ENCODE measurements at places on chromosomes 2 and 18.

GRCh38 chr18:59705145-59705544 lies 7.9 kb upstream of the CCBE1 start:
- peak; percentile 89 for DNase-seq

GRCh38 chr2:1848599-1848995 lies 104.3 kb upstream of the PXDN start:
- DNase-seq = no peak

- peak; percentile 53 for DNase-seq
These were observed 4.7 kb downstream of the CAPG start for GRCh38 chr2:85405201-85406059.

GRCh38 chr2:193818801-193819499 lies 1624.2 kb upstream of the TMEFF2 start:
- DNase-seq = no peak

DNA sequence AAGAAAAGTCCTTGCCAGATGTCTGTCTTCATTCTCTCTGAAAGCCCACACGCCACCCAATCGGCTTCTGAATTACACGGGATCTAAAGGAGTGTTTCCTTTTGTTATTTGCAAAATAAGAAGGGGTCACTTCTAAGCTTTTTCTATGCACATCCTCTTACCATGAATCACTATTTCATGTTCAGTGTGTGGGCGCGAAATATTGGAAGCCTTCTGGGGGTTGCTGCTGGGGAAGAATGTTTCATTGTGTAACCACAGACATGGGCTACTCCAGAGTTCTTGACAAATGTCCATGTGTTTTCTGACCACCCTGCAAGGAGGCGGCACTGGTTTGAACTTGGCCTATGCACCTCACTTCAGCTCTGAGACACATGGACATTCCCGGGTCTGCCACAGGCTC lies 133.6 kb upstream of the APCDD1 start:
- DNase-seq = peak; percentile 24

DNA sequence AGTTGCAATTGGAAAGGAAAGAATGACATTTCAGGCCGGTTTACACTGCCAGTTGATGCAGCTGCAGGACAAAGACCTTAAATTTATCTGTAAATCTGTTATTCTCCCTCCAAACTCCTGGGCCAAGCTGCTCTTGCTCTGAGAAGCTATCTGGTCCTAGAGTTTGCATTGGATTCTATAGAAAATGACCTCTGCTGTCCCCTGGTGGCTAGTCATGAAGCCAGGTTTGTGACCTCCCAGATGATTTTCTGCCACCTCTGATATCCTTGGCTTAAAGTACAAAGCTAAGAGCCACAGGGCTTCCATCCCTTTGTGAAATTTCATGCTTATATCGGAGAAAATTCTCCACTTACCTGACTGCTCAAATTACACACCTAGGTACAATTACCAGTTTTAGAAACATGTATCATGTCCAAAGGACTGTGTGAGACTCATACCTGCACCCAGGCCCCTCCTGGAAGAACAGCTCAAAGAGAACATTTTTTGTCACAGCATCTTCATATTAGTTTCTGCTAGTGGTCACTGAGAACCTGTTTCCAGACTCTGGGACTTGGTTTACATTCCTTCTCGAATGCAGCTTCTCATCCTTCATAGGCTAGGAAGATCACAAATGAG lies 28.9 kb upstream of the IER3IP1 start:
- DNase-seq = peak; percentile 33

DNA sequence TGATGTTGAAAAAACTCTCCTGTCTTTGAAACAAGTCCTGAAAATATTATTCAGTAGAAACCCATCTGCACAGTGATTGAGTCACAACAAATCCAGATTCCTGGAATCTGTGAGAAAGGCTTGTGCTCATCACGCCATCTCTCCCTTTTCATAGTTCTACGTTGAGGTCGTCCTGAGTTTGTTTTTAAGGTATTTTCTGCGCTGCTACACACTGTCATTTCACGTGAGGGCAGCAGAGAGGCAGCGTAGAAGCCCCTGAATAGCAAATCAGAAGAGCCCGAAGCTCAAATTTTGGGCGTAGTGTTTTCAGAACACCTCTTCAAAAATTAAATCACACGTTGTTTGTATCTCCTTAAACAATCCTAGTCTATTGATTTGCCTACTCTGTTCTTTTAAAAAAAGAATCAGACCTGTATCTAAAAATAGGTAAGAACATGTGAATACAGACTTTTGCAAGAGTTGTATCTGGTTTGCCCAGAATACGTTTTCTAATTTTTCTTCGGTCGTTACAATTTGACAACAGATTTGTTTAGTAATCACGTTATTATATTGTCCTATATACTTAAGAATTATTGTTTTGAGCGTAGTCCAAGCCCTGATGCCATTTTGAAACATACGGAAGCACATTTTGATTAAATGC lies 61.6 kb upstream of the SLC38A11 start:
- DNase-seq = peak; percentile 61

DNA sequence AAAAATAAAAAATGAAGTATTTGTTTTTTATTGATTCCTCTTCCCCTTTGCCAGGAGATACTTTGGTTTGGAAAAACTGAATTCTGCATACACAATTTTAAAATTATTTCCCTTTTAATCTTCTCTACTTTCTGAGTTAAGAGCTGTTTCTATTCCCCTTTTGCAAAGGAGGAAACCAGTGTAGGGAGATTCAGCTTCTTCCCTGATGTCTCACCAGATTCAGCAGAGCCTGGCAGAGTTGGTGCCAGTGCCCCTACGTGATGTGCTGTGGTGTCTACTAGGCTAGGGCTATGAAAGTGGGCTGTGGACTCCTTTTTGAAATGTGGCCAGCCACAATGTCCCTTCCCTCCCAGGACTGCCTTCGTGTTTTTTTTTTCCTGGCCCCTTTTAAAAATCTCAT lies 2.4 kb downstream of the RPE start:
- DNase-seq = no peak

DNA sequence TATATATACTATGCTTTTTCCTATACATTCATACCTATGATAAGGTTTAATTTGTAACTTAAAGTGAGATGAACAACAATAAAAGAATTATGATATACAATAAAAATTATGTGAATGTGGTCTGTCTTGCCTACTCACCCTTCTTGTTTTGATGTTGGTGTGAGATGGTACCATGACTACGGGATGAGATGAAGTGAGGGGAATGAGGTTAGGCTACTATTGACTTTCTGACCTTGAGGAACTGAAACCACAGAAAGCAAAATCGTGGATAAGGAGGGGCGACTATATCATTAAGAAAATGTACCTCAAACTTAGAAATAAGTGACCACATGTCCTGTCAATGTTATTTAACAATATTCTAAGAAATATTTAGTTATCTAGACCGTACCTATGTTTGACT lies 103.9 kb upstream of the PPP1CB start:
- DNase-seq = peak; percentile 31

GRCh38 chr2:134460583-134460998 lies 206.7 kb downstream of the MGAT5 start:
- DNase-seq = peak; percentile 51

DNA sequence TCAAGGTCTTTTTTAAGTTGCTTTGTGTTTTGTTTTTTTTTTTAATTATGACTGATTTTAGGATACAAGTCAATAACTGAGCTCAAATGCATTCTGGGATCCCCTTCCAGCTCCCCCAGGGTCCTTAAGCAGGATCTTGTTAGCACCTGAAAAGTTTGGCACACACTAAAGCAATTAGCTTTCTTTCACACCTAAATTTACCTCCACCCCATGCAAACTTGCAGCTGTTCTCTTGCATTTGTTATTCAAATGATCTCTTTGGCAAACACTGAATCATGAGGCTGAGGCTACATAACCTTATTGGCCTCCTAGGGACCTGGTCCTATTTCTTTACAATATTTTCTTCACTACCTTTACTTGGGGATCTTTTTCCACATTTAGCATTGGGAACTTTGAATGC lies 2026.1 kb upstream of the CELF4 start:
- no peak for DNase-seq

DNA sequence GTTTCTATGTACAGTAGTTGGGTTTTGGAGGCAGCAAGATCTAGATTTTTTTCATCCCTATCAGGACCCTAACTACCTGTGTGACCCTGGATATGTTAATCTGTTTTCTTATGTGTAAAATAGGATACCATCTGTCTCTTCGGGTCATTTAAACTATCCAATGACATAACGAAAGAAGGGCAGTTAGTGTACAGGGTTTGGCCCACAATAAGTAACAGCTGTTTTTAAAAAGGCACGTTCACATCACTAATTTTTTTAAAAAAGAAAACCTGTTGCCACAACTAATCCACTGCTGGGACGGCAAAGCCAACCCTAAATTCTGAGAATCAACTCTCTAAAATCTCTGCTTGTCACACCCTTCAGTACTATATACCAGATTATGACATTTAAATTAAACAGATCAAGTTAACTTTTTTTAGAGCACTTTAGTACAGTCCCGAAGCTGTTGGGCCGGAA lies 869 bp downstream of the USP40 start:
- DNase-seq = no peak

- DNase-seq = no peak
These were observed 44.2 kb downstream of the CYP27C1 start for GRCh38 chr2:127175751-127176354.

DNA sequence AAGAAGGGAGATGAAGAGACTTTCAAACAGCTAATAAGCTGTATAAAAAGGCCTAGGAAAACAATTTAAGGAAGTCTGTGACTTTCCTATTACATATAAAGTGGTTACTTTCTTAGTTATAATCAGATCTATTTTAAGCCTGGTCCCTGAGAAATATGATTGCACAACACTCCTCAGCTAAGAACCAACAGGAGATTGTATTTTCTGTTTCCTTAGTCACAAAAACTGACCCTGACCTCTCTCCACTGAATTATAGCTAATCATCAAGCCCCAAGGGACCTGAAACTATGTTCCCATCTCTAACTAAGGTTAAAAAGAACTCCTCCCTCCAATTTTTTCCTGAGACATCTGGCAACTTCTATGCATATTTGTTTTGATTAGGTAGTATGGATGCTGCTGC lies 106.9 kb downstream of the ROCK1 start:
- DNase-seq = peak; percentile 75

DNA sequence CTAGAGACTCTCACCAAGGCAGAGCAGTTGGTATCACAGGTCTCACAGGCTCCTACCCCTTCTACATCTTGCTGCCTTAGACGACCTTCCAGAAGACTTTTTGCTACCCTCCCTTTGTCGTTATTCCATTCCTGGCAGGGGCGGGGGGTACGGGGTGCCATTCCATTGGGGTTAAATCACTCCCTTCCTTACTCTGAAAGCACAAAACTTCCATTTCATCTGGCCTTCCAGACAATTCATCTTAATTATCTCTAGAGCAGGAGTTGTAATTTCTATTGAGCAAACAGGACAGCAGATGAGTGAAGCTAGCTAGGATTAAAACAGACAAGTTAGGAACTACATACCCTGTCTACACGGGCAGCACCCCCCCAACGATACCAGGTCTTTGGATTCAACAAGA lies 276.2 kb upstream of the TANK start:
- DNase-seq = peak; percentile 21

GRCh38 chr2:101273056-101273455 lies 20.4 kb downstream of the CNOT11 start:
- no peak for DNase-seq

GRCh38 chr2:55567298-55567697 lies 47.8 kb downstream of the CFAP36 start:
- DNase-seq = peak; percentile 14

GRCh38 chr2:124480958-124481357 lies 455.9 kb downstream of the CNTNAP5 start:
- no peak for DNase-seq

DNA sequence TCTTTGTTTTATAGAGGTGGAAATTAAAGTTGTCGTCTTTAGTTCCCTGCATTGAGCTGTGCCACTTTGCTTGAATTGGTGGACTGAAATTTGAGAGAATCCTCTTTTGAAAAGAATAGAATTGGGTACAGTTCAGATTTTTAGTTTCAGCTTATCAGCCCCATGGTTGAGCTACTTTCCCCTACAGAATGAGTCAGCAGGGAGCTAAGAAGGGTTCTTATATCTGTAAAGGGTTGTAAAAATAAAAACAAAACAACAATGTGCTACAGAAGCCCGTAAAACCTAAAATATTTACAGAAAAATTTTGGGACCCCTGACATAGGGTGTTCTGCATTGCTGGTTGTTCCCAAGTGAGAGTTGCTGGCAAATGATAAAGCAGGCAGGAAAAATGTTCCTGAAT lies 12.6 kb downstream of the SLC20A1 start:
- no peak for DNase-seq

- no peak for DNase-seq
These were observed 49.7 kb upstream of the RAPH1 start for GRCh38 chr2:203584784-203585183.

GRCh38 chr2:58890865-58891525 lies 649.9 kb upstream of the FANCL start:
- DNase-seq = no peak

DNA sequence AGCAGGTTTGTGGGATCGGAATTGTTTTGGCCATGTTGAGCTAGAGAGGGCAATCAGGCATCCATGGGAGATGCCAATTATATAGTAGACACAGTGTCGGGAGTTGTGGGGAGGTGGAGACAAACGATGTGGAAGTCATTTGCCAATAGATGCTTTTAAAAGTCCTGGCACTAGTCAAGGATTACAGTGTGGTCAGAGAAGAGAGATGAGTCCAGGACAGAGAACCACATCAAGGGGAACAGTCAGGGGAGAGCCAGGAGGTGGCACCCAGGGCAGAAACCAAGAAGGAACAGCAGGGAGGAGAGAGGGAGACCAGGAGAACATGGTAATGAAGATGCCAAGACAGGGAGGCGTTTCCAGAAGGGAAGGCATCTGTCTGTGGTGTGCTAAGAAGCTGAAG lies 81.2 kb downstream of the ARL4C start:
- no peak for DNase-seq

DNA sequence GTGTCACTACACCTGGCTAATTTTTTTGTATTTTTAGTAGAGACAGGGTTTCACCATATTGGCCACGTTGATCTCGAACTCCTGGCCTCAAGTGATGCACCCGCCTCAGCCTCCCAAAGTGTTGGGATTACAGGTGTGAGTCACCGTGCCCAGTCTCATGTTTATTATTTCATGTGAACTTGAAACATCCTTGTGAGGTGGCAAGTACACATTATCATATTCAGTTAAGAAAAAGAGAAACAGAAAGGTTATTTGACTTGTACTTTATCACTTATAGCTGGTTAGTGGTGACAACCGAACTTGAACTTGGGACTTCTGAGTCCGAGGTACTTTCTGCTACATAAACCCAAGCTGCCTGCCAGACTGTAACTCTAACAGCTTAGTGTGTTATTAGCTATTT lies 24.4 kb downstream of the ABHD3 start:
- no peak for DNase-seq

DNA sequence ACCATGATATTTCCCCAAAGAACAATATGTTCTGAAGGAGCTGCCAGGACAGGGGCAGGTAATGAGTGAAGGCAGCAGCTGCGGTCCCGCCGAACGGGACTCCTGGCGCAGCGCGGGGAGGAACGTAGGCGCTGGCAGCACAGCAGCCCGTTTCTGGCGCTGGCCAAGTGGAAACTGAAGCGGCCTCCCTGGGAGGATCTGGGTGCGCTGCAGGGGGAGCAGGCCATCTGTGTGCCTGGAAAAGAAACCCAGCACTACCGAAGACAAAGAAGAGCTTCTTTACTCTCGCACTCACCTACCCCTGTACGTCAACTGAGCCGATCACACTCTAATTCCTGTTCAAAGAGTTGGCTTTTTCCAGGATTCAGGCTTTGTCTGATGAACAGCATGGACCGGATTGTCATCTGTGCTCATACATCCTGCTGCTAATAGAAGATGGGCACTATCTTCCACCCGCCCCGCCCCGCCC lies 11.8 kb downstream of the G6PC2 start:
- no peak for DNase-seq

- DNase-seq = no peak
These were observed 230.4 kb downstream of the SP3 start for GRCh38 chr2:173734797-173735196.
